ENCODE measurements at places on chromosomes 6 and 20.

DNA sequence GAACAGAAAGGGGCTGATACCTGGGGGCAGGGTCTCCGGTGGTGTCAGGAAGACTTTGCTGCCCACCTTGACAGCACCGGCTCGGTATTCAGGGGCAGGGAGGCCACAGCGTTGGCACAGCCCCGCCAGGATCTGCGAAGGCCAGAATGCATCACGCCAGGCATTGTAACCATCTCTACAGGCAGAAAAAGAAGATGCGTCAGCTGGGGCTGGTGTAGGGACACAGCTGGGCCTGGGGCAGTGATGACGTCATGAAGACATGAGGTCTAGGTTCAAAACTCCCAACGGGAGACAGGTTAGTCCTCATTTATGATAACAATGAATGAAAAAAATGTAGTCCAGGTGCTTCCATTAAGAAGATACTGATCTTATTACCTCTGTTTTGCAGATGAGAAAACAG, 22.0 kb downstream of the ERGIC3 start:
- DNase-seq, result no peak

DNA sequence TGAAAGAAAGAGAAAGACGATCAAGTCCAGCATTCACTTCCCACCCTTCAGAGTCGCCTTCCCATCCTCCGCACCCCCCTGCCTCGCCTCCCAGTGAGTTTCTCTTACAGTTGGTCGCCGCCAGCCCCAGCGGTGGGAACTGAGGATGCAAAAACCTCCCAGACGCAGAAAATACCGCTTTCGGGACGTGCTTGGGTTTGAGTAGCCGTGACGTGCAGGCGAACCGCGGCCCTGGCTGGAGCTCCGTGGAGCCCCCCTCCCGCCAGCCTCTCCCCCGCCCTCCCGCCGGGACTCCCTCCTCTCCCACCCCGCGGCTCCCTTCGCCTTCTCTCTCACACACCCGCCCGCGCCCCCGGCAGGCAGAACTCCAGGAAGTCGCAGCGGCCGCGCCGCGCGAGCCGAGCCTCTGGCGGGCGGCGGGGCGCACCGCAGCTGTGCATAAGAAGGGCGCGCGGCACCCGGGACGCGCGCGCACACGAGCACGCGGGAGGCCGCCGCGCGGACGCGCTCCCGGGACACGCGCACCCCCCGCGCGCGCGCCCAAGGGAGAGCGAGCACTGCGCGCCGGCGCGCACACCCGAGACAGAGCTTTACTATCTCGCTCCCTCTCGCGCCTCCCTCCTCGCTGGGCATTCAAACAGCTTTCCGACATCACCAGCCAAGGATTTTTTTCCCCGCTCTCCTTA, at the start of gene ADGRB3:
Gene ADGRB3 (plus strand): TSS at position 557 of the 686 bp plus-strand sequence. CDS start 3,394 bp downstream, outside the sequence.
- DNase-seq, result peak; percentile 63

GRCh38 chr20:43285170-43285569, 95.5 kb upstream of the PTPRT start:
- no peak for DNase-seq

DNA sequence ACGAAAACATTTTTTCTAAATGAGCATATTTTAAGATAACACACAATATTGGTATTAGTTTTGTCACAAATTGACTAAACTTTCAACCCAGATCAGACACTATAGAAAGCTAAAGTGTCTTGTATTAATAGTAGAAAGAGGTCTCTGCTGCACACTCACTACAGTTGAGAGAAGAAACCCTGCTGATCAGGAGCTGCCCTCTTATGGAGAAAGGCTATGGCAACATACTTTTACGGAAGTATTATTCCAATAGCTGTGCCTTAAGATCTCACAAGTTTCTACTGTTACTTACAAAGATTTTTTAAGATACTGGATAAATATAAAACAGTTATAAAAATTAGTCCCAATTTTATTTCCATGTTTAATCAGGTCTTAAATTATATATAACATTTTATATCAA, 155.7 kb downstream of the RIMS1 start:
- DNase-seq, result no peak

- DNase-seq, result peak; percentile 40
These were observed 117.1 kb upstream of the EEF1E1 start for GRCh38 chr6:8219352-8219943.

GRCh38 chr6:44594481-44594880, 207.0 kb downstream of the CDC5L start:
- DNase-seq, result no peak

DNA sequence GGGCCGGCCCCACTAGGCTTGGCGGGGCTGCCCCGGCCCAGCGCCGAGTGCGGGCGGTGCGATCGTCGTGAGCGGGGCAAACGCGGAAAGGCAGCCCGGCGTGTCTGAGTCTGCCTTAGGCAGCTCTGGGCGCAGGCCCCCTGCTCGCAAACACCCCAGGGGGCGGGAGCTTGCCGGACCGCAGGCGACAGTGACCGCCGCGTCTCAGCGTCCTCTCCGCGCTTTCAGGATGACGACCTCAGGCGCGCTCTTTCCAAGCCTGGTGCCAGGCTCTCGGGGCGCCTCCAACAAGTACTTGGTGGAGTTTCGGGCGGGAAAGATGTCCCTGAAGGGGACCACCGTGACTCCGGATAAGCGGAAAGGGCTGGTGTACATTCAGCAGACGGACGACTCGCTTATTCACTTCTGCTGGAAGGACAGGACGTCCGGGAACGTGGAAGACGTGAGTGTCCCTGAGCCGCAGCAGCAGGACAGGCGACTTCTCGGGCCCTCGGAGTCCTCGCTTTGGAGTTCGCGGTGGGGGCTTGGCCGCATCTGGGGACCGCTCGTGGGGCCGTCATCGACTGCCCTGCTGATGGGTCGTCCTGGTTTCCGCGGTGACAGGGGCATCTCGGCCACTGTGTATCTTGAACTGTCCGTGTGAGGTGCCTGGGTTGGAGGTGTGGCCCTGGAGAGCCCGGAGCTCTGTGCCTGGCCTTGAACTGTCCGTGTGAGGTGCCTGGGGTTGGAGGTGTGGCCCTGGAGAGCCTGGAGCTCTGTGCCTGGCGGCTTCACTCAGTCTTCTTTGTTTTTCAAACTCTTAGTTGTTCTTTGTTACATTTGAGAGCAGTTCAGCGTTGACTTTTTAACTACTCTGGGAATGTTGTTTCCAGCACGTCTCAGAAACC, 786 bp downstream of the ADRM1 start:
- DNase-seq, result peak; percentile 74

- DNase-seq, result peak; percentile 82
These were observed 79.7 kb upstream of the MBOAT1 start for GRCh38 chr6:20291764-20292580.

Measured in erythroblast (primary cell).